ENCODE measurements at places on chromosomes 1 and 21.

DNA sequence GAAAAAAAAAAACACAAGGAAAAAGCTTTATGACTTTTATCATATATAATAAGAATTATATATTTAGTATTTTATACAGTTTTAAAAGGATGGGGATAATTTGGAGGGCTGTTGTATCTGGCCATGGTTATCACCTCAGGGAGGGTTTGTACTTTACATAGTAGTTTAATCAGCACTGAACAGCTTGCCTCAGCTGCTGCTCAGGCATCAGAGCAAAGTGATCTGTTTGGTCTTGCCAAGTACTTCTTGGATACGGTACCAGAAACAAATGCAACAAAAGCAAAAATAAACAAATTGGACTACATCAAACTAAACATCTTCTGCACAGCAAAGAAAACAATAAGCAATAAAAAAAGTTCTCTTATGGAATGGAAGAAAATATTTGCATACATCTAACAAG, 2.6 kb upstream of the SPTA1 start:
- no peak for DNase-seq

GRCh38 chr1:179310721-179311120, 17.1 kb downstream of the SOAT1 start:
- peak; percentile 87 for DNase-seq

DNA sequence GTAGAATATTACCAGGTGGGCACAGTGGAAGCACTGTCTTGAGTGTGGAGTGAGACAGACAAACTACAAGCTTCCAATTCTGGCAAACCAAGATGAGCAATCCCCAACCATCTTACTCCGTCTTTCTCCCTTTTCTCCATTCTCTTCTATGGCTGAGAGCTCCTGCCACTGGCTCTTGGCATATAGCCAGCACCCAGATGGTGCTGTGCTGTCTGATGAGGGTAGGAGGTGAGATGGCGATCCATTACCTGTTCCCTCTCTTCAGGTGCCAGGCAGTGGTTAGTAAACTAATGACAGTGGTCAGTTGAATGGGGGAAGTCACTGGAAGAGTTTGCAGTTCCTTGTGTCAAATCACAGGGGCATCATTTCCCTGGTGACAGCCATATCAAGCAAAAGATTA, 108.4 kb downstream of the FNBP1L start:
- no peak for DNase-seq

DNA sequence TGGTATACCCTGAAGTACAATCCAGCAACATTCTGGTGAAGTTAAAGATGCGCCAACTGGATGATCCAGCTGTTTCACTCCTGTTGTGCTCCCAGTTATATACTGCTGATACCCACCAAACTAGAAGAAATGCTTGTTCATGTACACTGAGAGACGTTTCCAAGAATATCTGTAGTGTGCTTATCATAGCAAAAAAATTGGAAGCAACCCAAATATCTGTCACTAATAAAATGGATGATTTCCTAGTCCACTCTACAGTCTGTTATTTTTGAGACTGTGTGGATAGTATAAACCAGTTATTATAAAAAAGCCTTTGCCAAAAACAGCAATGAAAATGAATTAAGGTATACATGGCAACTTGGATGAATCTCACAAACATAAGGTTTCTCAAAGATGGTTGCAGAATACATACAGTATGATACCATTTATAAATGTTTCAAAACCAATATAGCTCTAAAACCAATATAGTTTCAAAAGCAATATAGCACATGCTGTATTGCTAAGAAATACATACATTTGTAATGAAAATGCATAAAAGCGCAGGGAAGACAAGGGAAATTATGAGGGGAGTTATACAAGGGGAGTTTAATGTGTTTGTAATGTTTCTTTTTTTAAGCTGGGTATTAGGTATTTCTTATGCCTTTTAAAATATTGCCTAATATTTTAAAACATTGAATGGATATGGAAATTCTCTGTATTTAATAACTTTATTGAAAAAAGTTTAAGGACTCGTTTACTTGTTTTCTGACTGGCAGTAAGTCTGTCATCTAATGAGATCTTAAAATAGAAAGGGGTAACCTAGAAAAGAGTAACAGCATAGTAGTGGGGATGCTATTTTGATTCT, 36.5 kb downstream of the GPSM2 start:
- DNase-seq, result peak; percentile 10

GRCh38 chr1:89065079-89065868, at the start of gene GBP1:
Gene GBP1 (minus strand): TSS chr1:89065208. CDS start chr1:89063234, 1,974 bp downstream.
- peak; percentile 95 for DNase-seq

DNA sequence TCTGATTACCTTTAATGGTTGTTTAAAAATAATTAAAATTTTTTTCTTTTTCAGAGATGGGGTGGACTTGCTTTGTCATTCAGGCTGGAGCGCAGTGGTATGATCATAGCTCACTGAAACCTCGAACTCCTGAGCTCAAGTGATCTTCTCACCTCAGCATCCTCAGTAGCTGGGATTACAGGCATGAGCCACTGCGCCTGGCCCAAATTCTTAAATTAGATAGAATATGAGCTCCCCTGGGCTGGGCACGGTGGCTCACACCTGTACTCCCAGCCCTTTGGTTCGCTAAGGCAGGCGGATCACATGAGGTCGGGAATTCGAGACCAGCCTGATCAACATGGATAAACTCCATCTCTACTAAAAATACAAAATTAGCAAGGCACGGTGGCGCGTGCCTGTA, 17.0 kb downstream of the CERS2 start:
- DNase-seq, result no peak

GRCh38 chr1:93578433-93578830, 103.2 kb downstream of the BCAR3 start:
- DNase-seq, result no peak

GRCh38 chr1:56331207-56331891, 248.0 kb downstream of the PLPP3 start:
- no peak for DNase-seq

DNA sequence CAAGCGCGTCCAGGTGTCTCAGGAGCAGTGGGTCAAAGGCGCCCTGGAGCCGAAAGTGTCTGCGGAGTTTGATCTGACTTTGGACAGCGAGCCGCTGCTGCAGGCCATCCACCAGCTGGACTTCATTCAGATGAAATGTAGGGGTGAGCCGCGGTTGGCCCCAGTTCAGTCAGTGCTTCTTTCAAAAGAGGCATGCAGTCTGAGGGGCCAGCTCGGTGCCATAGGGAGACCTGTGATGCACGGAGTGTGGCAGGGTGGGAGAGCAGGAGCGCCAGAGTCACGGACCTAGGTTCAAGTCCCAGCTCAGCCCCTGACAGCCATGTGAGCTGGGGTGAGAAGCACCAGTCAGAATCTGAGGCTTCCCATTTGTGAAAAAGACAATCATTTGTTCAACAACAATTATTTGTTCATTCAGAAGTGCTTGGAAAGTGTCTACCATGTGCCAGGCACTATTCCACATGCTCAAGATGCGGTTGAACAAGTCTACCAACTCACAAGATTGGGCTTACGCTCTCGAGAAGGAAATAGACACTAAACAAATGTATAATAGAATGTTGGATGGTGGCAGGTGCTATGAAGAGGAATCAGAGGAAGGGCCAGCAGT, 39.5 kb upstream of the GNPAT start:
- DNase-seq, result no peak

DNA sequence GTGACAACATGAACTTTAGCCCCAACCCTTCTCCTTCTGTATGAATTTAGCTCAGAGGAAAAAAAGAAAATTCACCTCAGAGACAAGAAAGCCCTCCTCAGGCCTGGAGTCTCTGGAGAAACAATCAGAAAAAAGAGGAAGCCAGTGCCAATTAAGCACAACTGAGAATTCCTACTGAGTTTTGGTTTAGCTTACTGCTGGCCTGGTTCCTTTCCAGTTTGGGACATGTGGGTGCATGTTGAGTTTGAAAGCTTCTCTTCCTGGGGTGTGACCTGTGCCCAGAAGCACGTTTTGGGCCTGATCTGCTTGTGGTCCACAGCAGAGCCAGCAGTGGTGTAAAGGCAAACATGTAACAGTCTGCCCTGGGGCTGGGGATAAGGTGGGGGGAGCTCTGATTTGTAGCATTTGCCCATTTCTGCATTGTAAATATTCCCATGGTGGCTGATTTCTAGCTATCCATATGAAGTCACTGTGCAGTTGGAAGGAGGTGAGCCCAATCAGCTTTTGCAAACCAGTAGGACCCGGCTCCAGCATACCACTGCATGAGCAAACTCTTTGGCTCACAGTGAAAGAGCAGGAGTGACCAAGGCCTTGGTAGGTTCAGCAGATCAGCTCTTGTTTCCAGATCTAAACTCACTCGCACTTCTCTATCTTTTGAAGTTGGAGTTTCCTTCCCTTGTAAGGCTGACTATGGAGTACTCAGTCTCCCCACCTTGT, 4.7 kb upstream of the THEM5 start:
- DNase-seq, result no peak

Data from choroid plexus epithelial cell (primary cell).